Activated T-cell treated with anti-CD3 and anti-CD28 coated beads for 48 hours (primary cell): ENCODE measurements at places on chromosomes 2 and 18.

- DNase-seq, result no peak
These were observed 425.5 kb upstream of the PKDCC start for GRCh38 chr2:41622301-41622700.

- no peak for DNase-seq
These were observed 256.0 kb downstream of the DCDC2C start for GRCh38 chr2:3959372-3959771.

DNA sequence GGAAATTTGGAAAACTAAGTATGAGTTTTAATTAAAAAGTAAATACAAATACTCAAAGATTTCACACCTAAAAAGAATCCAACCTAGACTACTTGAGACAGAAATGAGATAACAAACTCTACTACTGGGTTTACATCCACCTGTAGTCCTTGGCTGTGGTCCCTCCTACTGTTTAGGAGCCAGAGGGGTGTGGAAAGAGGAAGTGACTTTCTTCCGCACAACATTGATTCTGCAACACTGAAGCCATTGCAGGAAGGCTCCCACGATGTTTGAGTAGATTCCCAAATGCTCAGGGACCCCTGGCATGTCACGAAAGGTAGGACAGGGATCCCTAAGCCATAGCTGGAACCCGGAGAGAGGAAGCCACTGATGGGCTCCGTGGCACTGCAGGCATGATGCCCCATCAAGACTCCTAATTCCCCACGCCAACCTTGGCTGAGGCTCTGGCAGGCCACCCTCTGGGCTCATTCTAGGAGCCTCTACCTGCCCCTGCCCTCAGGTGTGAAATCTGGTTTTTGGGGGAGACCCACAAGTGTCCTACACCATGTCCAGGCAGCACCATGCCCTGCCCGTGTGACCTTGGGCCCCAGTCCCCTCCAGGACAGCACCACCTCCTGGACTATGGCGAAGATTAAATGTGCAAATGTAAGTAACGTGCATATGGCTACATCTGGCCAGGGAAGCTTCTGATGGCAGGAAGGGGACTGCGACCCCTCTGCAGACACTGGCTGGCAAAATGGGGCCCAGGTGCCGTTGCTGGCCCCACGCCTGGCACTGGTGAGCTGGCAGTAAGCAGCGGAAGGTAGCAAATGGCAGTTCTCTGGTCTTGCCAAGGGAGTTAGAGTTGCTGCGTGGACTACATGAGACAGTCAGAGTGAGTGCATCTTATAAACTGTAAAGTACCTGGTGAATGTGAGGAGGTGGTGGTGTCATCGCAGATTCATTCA, 38.2 kb upstream of the MAL start:
- DNase-seq, result no peak

- no peak for DNase-seq
These were observed 105.8 kb upstream of the COL5A2 start for GRCh38 chr2:189285349-189285748.

DNA sequence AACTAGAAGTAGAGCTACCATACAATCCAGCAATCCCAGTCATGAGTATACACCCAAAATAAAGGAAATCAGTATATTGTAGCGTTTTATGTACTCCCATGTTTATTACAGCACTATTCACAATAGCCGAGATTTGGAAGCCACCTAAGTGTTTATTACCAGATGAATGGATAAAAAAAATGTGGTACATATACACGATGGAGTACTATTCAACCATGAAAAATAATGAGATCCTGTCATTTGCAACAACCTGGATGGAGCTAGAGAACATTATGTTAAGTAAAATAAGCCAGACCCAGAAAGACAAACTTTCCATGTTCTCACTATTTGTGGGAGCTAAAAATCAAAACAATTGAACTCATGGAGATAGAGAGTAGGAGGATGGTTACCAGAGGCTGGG, 131.9 kb downstream of the TMEM131 start:
- no peak for DNase-seq

DNA sequence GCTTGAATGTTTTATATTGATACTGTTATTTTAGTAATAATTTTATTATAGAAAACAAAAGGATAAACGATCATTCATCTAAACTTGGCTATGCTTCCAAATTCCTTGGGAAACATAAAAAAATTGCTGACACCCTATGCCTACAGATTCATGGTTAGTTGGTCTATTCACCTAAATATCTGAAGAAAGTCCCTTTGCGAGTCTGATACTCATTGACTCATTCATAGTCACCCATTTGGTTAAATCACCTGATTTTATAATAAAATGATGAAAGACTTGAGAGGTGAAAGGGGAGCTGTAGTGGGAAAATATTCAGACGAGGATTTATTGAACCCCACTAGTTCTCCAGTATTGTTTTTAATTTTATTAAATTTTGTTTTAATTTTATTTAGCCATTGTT, 112.0 kb downstream of the PTPN4 start:
- no peak for DNase-seq

- no peak for DNase-seq
These were observed 97.6 kb downstream of the NFATC1 start for GRCh38 chr18:79493211-79493800.

DNA sequence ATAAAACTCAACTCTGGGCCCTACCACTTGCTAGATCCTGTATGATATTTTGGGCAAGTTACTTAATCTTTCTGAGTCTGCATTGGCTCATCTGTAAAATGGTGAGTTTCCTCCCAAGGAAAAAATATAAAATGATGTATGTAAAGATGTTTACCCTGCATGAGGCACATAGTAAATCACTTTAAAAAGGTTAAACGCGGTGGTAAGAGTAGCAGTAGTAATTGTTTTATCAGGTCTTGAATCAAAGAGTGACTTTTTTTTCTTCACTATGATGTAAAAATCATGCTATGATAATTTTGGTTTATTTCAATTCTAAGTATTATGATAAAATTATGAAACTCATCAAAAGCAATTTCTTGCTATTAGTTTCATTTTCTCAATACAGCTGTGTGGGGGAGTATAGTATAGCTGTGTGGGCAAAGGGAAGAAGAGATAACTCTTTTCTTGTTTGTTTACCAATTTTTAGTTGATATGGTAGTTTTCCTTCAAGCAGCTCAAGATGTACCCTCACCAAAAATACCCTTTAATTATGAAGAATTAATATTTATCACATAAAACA, 10.7 kb downstream of the ARHGAP15 start:
- no peak for DNase-seq

GRCh38 chr2:233572468-233572867, 5.9 kb upstream of the USP40 start:
- DNase-seq, result no peak

- DNase-seq, result no peak
These were observed 213.3 kb downstream of the NAPG start for GRCh38 chr18:10739152-10739551.

GRCh38 chr2:178428396-178428806, 22.6 kb downstream of the PRKRA start:
- DNase-seq, result no peak

DNA sequence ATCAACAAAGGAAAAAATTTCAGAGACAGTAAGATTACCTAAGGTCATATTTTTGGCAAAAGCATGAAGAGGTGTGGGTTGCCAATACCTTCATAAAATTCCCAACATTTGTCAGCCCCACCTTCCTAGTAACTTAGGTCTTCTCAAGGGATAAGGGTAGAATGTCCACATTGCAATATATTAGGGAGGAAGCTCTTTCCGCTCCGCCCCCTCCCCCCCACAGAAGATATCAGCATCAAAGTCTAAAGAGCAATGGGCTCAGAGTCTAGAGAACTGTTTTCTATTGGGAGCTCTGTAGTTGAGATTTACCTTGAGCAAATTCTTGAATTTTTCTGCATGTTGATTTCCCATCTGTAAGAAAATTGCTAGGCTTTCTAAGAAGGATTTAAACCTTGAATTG, 200.3 kb downstream of the CD226 start:
- no peak for DNase-seq

DNA sequence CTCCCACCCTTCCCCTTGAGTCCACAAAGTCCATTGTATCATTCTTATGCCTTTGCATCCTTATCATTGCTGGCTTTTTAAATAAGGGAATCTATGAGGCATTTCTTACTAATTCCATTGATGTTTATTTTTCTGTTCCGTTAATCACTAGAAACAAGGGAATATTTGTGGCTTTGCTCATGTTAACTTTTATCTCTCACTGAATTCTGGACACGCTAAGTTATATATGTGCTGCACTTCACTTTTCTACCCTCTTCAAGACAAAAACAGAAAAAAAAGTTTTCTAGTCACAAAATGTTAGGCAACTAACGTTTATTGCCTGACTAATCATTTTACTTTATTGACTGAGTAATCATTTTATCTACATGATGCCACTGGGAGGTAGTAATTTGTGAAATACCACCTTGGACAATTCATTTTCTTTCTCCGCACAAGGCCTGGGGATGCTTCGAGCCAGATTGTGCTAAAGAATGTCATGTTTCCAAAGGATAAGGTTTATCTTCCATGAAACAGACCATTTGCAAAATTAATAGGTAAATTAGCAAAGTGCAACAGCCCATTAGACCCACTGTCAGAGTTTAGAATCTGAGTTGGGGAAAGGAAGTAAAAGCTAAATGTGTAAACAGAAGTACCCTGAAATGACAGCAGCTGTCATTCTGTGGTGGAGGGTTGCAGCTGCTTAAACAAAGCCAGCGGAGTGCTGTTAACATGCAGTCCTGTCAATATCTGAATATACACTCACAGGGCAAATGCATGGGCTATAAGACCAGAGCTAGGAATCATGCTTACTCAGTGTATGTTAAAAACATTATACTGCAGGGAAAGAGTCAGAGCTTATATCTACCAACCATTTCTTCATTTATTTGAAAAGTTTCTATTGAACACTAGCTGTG, 658.7 kb downstream of the CNTNAP5 start:
- DNase-seq, result no peak

DNA sequence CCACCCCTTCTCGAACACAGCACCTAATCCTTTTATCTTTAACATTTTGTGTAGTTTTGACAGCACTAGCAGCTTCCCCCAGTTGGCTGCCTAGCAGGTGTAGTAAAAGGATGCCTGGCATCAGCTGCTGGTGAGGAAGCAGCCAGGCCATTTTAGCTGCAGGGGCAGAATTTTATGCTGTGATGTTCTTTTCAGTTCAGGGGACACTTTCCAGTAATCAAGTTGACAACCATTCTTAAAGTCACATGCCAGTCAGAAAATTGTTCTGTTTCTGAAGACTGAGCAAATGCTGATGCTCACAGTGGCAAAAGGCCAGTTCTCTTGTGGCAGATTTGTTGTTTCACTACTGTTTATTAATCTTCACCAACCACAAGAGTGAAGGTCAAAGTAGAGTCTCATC, 570.8 kb downstream of the CCDC85A start:
- DNase-seq, result no peak
